H1 (cell line): ENCODE measurements at places on chromosomes 1 and 21. TPM values are rescaled to one million over a fixed set of nuclear protein-coding genes. Genes with fewer than 3 reads are reported as not detected.
A peak's percentile ranks its signal among the peaks of the same experiment; 100 is the strongest.

The NBPF20 gene
- polyA plus RNA-seq, result 0.27 and 0.42 TPM in 2 replicates

The CELA2A gene
- not detected in 2 replicates for polyA plus RNA-seq

The KLHDC8A gene
- 1.9 and 2.5 TPM in 2 replicates for polyA plus RNA-seq

The KIF26B gene
- 0.06 and 0.11 TPM in 2 replicates for polyA plus RNA-seq

The F13B gene
- polyA plus RNA-seq, result not detected in 2 replicates

The TMEM167B gene
- polyA plus RNA-seq, result 3.5 and 3.6 TPM in 2 replicates

The MXRA8 gene
- 17.2 and 35.4 TPM in 2 replicates for polyA plus RNA-seq

The SYT11 gene
- 6.1 and 7.2 TPM in 2 replicates for polyA plus RNA-seq

The C8B gene
- not detected in 2 replicates for polyA plus RNA-seq

The ACTL8 gene
- 0.33 and 0.63 TPM in 2 replicates for polyA plus RNA-seq

The ZNHIT6 gene
- polyA plus RNA-seq, result 3.5 and 5.9 TPM in 2 replicates

The CFHR5 gene
- polyA plus RNA-seq, result not detected in 2 replicates

The PLD5 gene
- 0.66 and 0.86 TPM in 2 replicates for polyA plus RNA-seq

The SERPINC1 gene
- 0.08 TPM in 1 of 2 replicates, not detected in the other for polyA plus RNA-seq

The TEKT2 gene
- 1.7 and 2.6 TPM in 2 replicates for polyA plus RNA-seq

DNA sequence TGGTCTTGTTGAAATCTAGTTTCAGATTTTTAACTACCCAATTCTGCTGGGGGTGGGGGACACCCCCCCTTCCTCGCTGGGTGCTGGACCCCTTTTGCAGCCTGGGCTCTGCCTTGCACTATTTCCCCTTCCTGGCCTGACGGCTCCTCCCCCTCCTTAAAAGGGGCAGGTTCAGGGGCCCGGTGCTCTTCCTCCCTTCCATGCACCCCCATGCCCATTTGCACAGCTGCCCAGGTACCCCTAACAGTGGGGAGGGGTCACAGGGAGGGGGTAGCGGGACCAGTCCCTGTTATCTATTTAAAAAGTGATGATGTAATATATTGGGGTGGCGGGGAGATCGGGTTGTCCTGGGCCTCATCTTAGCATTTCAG is 15.3 kb downstream of the ZBTB7B start:
- H3K36me3 ChIP-seq, result no peaks in the 10 kb centered on the region
- H3K4me3 ChIP-seq, result peak overlapping the region; percentile 42; the same call in 1 of the 2 replicates
- H3K27ac ChIP-seq, result no peak overlapping the region
- peak; percentile 56 for DNase-seq

DNA sequence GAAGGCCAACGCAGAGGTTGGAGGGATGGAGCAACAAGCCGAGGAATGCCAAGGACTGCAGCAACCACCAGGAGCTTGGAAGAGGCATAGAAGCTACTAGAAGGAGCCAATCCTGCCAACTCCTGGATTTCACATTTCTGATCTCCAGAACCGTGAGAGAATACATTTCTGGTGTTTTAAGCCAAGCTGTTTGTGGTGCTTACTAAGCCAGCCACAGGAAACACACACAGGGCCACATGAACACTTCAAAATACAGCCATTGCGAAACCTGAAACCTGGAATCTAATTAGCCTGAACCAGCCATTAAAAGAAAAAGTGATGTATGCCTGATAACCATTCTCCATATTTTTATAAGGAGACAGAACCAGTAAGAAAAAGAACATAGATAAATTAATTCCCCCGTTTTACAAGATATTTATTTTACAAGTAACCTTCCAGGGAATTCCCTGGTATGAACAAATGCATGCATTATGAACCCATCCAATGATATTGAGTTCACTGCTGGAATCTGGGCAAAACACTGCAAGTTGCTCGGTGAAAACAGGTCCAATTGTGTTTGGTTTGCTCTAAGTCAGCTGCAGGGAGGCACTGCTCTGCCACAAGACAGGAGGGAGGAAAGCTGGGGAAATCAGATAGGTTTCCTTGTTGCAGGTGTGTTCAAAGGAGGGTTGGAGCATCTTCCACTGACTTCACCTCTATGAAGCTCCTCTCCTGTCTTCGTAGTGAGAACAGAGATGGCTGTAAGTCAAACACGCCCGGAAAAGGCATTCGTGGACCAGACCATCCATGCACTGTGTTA is 70.2 kb downstream of the ETS2 start:
- H3K36me3 ChIP-seq, result no peaks in the 10 kb centered on the region
- DNase-seq, result no peak
- H3K4me3 ChIP-seq, result no peak overlapping the region
- H3K27me3 ChIP-seq, result no peaks in the 10 kb centered on the region

DNA sequence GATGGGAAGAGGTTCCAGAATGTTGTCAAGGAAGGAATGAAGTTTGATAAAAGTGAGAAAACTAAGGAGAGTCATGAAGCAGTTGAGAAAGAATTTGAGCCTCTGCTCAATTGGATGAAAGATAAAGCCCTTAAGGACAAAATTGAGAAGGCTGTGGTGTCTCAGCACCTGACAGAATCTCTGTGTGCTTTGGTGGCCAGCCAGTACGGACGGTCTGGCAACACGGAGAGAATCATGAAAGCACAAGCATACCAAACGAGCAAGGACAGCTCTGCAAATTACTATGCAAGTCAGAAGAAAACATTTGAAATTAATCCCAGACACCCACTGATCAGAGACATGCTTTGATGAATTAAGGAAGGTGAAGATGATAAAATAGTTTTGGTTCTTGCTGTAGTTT is 142.8 kb downstream of the CDC7 start:
- H3K27me3 ChIP-seq, result no peaks in the 10 kb centered on the region
- H3K4me3 ChIP-seq, result no peak overlapping the region
- H3K27ac ChIP-seq, result no peak overlapping the region
- H3K36me3 ChIP-seq, result no peaks in the 10 kb centered on the region; the same call in 1 of the 2 replicates

GRCh38 chr1:167412072-167412471 is 106.3 kb downstream of the CD247 start:
- peaks cover 7% of the 10 kb centered on the region for H3K36me3 ChIP-seq
- no peaks in the 10 kb centered on the region for H3K27me3 ChIP-seq
- no peaks in the 10 kb centered on the region; the same call in 1 of the 2 replicates for H3K4me1 ChIP-seq

- DNase-seq, result no peak
- no peaks in the 10 kb centered on the region for H3K27me3 ChIP-seq
- peaks cover 14% of the 10 kb centered on the region for H3K36me3 ChIP-seq
- H3K4me1 ChIP-seq, result no peaks in the 10 kb centered on the region
- H3K27ac ChIP-seq, result no peak overlapping the region
These were observed 20.9 kb downstream of the DPH5 start for GRCh38 chr1:101004670-101005069.

GRCh38 chr1:77797991-77798390 is 18.5 kb downstream of the MIGA1 start:
- H3K27ac ChIP-seq, result no peak overlapping the region
- DNase-seq, result no peak
- no peak overlapping the region for H3K4me3 ChIP-seq
- no peaks in the 10 kb centered on the region; the same call in 1 of the 2 replicates for H3K36me3 ChIP-seq

DNA sequence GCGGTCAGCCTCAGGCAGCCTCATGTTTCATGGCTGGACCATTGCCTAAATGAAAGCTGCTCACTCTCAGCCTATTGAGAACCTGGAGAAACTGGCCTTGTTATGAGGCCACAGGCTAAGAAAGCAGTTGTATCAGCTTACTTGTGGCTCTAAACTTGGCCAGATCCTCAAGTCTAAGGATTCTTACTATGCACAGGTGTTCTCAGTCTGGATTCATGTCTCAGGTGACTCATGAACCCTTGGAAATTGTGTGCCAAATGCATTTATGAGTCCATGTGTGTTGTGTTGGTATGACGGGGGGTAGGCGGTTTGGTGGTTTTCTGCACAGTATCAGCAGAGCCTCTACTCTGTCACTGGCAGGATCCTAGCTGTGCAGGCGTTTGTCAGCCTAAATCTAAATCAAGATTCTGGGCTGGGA is 90.4 kb downstream of the ROR1 start:
- H3K4me1 ChIP-seq, result peaks cover 19% of the 10 kb centered on the region
- no peaks in the 10 kb centered on the region for H3K27me3 ChIP-seq
- no peak for DNase-seq

- no peak overlapping the region for H3K27ac ChIP-seq
- peaks cover 8% of the 10 kb centered on the region for H3K4me1 ChIP-seq
- no peak for DNase-seq
- H3K27me3 ChIP-seq, result peaks cover 3% of the 10 kb centered on the region; the same call in 1 of the 2 replicates
These were observed 146.1 kb upstream of the FGGY start for GRCh38 chr1:59150577-59151386.

DNA sequence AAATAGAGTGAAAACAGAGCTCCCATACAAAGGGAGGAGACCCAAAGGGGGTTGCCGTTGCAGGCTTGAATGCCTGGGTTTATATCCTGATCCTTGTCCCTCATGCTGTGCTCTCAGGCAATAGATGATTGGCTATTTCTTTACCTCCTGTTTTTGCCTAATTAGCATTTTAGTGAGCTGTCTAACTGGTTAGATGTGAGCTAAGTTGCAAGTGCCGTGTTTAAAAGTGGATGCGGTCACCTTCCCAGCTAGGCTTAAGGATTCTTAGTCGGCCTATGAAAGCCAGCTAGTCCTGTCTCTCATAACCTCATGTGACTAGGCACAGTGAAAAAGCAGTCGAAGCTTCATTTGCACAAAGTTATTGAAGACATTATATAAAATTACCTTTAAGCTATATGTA is 356.7 kb upstream of the TMPRSS15 start:
- no peaks in the 10 kb centered on the region for H3K27me3 ChIP-seq
- DNase-seq, result no peak
- no peak overlapping the region for H3K27ac ChIP-seq

DNA sequence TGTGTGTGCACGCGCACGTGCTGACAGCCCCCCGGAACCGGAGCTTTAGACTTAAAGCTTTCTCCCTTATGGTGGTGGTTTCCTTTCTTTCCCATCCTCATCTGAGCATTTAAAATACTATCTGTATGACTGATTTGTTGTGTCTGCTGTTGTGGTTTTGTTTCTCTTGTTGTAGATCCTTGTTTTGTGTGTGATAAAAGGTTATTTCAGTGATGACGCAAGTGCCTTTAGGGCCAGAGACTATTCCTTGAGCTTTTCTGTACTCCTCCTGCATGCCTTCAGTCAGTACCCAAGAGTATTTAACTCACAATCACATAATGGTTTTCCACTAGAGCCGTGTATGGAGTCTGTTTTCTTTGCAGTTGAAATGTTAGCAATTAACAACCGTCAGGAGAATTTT is 45.4 kb downstream of the LCA5L start:
- H3K4me3 ChIP-seq, result no peak overlapping the region
- no peaks in the 10 kb centered on the region for H3K4me1 ChIP-seq
- H3K27me3 ChIP-seq, result no peaks in the 10 kb centered on the region
- H3K27ac ChIP-seq, result no peak overlapping the region
- no peak for DNase-seq
- no peaks in the 10 kb centered on the region for H3K36me3 ChIP-seq

DNA sequence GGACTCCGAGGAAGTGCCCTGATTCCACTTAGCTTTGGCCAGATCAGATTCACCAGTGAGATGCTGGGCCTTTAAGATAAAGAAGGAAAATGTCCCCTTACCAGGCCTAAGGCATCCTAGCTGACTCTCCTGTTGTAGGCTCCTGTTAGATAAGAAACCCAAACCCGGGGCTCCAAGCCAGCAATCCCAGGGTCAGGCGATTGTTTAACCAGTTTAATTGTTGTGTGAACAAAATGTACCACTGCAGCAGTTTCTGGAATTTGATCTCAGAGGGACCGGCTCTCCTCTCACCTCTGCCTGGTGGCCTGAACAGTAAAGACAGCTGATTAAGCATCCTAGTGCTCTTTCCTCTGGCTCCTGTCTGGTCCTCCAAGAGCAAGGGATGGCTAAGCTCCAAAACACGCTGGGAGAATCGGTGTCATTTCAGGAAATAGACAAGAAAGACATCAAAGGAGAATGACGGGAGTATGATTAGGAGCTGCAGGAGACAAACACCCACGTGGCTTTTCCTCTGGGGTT is 9.3 kb upstream of the KLHDC8A start:
- H3K36me3 ChIP-seq, result no peaks in the 10 kb centered on the region
- no peak overlapping the region for H3K27ac ChIP-seq
- no peak overlapping the region for H3K4me3 ChIP-seq

GRCh38 chr1:234955107-234955731 is 173.4 kb downstream of the TOMM20 start:
- no peaks in the 10 kb centered on the region for H3K36me3 ChIP-seq
- H3K27me3 ChIP-seq, result no peaks in the 10 kb centered on the region; the same call in 1 of the 2 replicates
- no peak for DNase-seq
- H3K4me3 ChIP-seq, result no peak overlapping the region

DNA sequence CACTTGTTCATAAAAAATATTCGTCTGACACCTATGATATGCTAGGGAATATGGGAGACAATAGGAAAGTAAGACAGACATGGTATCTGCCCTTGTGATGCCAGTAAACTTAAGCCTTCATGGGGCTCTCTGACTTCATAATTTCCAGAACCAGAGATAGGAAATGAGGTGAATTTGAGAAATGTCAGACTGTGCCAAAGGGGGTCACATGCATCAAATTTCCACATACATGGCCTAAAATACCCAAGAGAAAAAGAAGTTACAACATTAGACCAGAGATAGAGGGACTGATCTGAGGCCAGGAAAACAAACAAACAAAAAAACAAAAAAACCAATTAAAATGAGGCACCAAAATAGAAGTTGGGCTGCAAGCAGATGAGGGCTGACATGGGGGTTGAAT is 75.7 kb downstream of the DISC1 start:
- H3K4me1 ChIP-seq, result no peaks in the 10 kb centered on the region
- no peak overlapping the region for H3K27ac ChIP-seq
- no peaks in the 10 kb centered on the region for H3K27me3 ChIP-seq
- H3K36me3 ChIP-seq, result no peaks in the 10 kb centered on the region
- no peak overlapping the region for H3K4me3 ChIP-seq

DNA sequence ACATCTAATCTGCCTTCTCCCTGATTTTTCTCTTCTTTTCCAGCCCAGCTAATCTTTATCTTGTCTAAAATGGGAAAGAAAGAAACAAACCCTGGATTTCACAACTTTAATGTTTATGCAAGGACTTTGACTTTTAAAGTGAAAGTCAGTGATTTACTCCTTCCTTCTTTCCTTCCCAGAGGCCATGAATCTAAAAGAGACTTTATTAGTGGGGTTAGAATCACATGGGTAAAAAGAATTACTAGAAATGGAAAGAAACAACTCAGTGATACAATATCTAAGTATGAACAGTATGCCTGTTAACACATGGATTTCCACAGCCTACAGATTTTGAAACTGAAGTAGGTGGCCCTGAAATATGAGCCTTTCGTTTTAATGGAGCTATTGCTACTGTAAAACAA is 59.8 kb upstream of the KCNK2 start:
- no peak for DNase-seq
- no peaks in the 10 kb centered on the region for H3K27me3 ChIP-seq
- no peaks in the 10 kb centered on the region for H3K36me3 ChIP-seq
- H3K4me3 ChIP-seq, result no peak overlapping the region
- H3K4me1 ChIP-seq, result no peaks in the 10 kb centered on the region

GRCh38 chr1:10818262-10819197 is 22.1 kb upstream of the CASZ1 start:
- DNase-seq, result no peak
- no peaks in the 10 kb centered on the region for H3K27me3 ChIP-seq
- no peaks in the 10 kb centered on the region for H3K36me3 ChIP-seq

GRCh38 chr1:212442408-212442807 is 9.7 kb downstream of the NENF start:
- H3K27ac ChIP-seq, result no peak overlapping the region
- no peak for DNase-seq
- no peaks in the 10 kb centered on the region for H3K27me3 ChIP-seq
- H3K36me3 ChIP-seq, result no peaks in the 10 kb centered on the region
